Activated CD4-positive, CD25-positive, alpha-beta regulatory T cell treated with anti-CD3 and anti-CD28 coated beads, Interleukin-2, amount 50 U/mL, for 16 hours (primary cell): ENCODE measurements at places on chromosomes 5 and 9.

GRCh38 chr5:31470608-31471007, 61.3 kb downstream of the DROSHA start:
- DNase-seq = no peak

- no peak for DNase-seq
These were observed 4.2 kb downstream of the MELK start for GRCh38 chr9:36576866-36577265.

- DNase-seq = no peak
These were observed 376.4 kb upstream of the RGMB start for GRCh38 chr5:98397081-98397480.

DNA sequence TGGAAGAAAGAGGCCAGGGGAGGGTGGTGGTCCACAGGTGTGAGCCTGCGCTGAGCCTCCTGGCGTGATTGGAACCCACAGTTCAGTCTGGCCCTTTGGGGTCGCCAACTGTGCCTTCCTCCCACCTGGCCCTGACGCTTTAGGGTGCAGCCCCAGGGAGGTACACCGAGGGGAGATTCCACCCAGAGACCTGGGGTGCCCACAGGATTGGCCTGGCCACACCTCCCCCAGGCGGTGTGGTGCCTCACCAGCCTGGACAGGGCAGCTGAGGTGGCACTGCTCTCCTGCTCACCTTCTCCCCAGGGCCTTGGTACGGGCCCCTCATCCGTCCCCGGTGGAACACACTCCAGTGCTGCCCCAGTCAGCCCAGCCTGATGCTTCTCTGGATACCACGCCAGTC, 1.0 kb upstream of the CLIC3 start:
- DNase-seq = no peak

GRCh38 chr9:100099722-100100042, 639 bp downstream of the INVS start:
- no peak for DNase-seq

GRCh38 chr9:127561491-127562278, 50.4 kb upstream of the STXBP1 start:
- no peak for DNase-seq
